Hematopoietic multipotent progenitor cell (in vitro differentiated cells): ENCODE measurements at places on chromosomes 2 and 18. TPM values are rescaled to one million over a fixed set of nuclear protein-coding genes. Genes with fewer than 3 reads are reported as not detected.

GRCh38 chr18:47558110-47558750, 306.8 kb upstream of the SKOR2 start:
- no peak for DNase-seq

GRCh38 chr18:38459131-38459994, 893.8 kb upstream of the CELF4 start:
- DNase-seq = no peak

LAMA1 gene
- under 0.01 TPM for total RNA-seq

- no peak for DNase-seq
Measured at GRCh38 chr18:24727685-24728084, 267.2 kb downstream of the HRH4 start.

DNA sequence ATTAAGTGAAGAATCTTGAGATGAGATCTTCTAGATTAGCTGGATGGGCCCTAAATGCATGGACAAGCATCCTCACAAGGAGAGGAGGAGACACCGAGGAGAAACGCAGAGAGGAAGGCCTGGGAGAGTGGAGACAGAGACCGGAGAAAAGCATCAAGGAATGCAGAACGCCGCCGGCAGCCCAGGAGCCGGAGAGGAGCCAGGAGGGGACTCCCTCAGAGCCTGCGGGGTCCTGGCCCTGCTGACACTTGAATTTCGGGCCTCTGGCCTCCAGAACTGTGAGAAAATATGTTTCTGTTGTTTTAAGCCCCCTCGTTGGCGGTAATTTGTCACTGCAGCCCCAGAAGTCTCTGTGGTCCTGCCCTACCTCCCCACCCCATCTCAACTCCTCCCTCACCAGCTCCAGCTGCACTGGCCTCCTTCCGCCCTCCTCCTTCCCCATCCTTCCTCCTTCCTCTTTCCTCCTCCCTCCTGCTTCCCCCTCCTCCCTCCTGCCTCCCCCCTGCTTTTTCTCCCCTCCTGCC, 116.7 kb downstream of the TWIST2 start:
- DNase-seq = no peak

PPP4R3B gene
- total RNA-seq = 29.6 TPM

DNA sequence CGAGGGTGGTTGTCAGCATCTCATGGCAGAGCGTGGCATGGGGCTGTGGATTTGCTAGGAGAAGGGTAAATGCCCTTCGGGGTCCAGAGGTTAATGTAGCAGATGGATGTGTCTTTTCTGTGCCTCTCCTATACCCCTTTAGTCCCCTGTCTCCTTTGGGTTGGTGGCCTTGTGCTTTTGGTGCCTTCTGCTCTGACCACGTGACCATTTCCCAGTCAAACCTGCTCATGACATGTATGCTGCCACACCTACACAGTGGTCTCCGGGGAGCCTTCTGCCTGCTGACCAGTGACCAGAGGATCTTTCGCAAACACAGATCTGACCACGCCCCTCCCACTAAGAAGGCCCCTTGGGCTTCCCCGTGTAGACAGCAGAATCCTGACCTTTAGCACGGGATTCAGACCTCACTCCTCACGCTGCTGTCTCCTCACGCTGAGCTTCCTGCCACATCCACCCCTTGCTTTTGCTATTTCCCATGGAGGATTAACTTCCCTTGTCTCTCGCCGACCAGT, 116.2 kb downstream of the ACOXL start:
- DNase-seq = no peak

SLC23A3 gene
- total RNA-seq = 0.27 TPM

FEV gene
- total RNA-seq = not detected

GRCh38 chr2:167924556-167924955, 322.8 kb downstream of the STK39 start:
- no peak for DNase-seq

GAL3ST2 gene
- 3.8 TPM for total RNA-seq
